ENCODE measurements at places on chromosomes 13 and 19.

GRCh38 chr13:62931853-62932252, 1516.2 kb upstream of the PCDH20 start:
- H3K27me3 ChIP-seq, result no peaks in the 10 kb centered on the region
- no peak overlapping the region for H3K27ac ChIP-seq
- no peaks in the 10 kb centered on the region for H3K4me1 ChIP-seq
- DNase-seq, result no peak

- no peak for DNase-seq
- H3K27me3 ChIP-seq, result no peaks in the 10 kb centered on the region
- no peak overlapping the region for H3K4me3 ChIP-seq
- no peak overlapping the region for H3K27ac ChIP-seq
- H3K4me1 ChIP-seq, result no peaks in the 10 kb centered on the region
- no peaks in the 10 kb centered on the region for H3K36me3 ChIP-seq
Observed at GRCh38 chr13:32173881-32174280, 141.3 kb downstream of the ZAR1L start.

GRCh38 chr19:8566855-8567254, 10.4 kb downstream of the MYO1F start:
- H3K27me3 ChIP-seq, result no peaks in the 10 kb centered on the region
- no peaks in the 10 kb centered on the region for H3K36me3 ChIP-seq
- no peak for DNase-seq

GRCh38 chr13:50012396-50013169, 2.7 kb upstream of the KCNRG start:
- peaks cover 31% of the 10 kb centered on the region for H3K36me3 ChIP-seq
- no peak overlapping the region for H3K27ac ChIP-seq
- DNase-seq, result no peak
- no peaks in the 10 kb centered on the region for H3K4me1 ChIP-seq
- no peak overlapping the region for H3K4me3 ChIP-seq

DNA sequence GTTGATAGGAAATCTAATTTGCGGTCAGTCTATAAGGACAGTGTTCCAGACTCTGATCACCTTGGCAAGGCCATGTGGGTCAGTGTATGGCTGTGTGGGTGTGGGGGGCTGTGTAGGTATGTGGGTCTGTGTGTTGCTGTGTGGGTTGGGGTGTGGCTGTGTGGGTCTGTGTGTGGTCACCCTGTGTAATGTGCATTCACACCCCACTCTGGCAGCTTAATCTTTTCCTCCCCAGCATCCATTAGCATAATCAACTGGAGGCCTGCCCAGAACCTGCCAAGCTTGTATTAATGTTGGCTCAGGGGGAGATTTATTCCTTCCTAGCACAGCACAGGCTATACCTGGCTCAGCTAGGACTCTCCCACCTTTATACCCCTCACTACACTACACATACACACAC, 203.2 kb downstream of the TUBA3C start:
- no peaks in the 10 kb centered on the region for H3K4me1 ChIP-seq
- no peak for DNase-seq
- H3K4me3 ChIP-seq, result no peak overlapping the region
- H3K27ac ChIP-seq, result no peak overlapping the region
- H3K27me3 ChIP-seq, result no peaks in the 10 kb centered on the region

Measured in Peyer's patch (tissue), 4 donors.